A172 (cell line): ENCODE measurements at places on chromosomes 16 and 17.

- peak; percentile 68 for DNase-seq
Observed at GRCh38 chr16:31453255-31454204, 5.8 kb upstream of the ARMC5 start.

GRCh38 chr17:74921026-74921681, 1.9 kb downstream of the USH1G start:
- DNase-seq = no peak

- peak; percentile 75 for DNase-seq
Observed at GRCh38 chr16:31451681-31452351, 7.5 kb upstream of the ARMC5 start.

- no peak for DNase-seq
Observed at GRCh38 chr16:26413780-26414179, 652.9 kb upstream of the C16orf82 start.

GRCh38 chr16:29290631-29291247, 115.8 kb downstream of the NPIPB11 start:
- peak; percentile 98 for DNase-seq

DNA sequence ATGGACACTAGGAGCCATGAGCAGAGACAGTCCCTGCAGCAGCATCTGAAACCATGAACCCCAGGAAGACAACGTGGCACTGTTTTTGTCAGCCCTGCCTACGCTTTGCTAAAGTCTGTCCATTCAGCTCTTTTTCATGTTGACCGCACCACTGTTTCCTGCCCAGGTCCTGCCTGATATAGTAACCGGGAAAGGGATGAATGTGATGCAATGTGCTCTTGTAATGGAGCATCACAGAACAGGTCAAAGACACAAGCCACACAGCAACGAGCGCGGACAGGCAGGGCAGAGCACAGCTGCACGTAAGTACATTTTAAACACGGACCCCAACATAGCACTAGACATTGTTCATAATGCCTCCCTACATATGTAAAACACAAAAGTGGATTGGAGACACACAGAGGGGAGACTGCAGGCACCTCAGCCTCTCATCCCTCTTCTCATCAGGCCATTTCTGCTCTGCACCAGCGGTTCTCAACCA, 16.9 kb upstream of the TNFRSF13B start:
- no peak for DNase-seq

DNA sequence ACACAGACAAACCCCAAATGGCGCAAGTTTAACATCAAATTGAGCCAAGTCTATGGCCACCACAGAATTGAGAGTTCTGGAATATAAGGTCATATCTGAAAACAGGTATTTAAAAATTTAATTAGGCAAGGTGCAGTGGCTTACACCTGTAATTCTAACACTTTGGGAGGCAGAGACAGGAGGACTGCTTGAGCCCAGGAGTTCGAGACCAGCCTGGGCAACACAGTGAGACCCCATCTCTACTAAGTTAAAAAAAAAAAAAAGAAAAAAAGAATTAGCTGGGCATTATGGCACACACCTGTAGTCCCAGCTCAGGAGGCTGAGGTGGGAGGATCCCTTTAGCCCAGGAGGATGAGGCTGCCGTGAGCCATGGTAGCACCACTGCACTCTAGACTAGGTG, 19.1 kb downstream of the NFE2L1 start:
- no peak for DNase-seq

DNA sequence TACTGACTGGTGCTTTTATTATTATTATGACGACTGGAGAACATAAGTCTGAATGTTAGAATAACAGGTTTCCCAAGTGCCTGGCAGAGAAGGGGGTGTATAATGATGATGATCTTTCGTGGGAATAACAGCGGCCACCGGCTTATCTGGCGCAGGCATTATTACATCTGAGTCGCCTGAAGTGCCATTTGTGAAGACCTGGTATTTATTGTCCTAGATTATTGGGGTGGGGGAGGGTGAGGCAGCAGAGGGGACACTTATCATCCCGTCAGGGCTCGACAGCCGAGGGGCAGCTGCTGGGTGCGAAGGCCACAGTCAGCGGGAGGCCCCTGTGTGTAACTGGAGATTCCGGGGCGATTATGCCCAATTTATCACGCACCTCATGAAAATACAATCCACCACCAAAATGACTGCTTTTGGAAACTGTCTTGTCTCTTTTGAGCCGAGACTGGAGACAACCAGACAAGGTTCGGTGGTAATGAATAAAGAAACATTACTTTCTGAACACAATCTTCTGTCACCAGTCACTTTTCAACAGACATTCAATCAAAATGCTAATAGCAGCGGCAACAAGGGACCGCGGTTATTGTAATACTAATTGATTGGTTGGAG, 199.3 kb downstream of the CCDC182 start:
- no peak for DNase-seq

- DNase-seq = peak; percentile 60
Observed at GRCh38 chr17:42101513-42102292, 3.4 kb upstream of the ZNF385C start.

- DNase-seq = no peak
Observed at GRCh38 chr16:27768651-27769272, 218.8 kb downstream of the KATNIP start.

GRCh38 chr17:35740216-35740615, 8.8 kb downstream of the RASL10B start:
- DNase-seq = no peak

GRCh38 chr16:51773071-51773890, 622.2 kb upstream of the SALL1 start:
- no peak for DNase-seq

DNA sequence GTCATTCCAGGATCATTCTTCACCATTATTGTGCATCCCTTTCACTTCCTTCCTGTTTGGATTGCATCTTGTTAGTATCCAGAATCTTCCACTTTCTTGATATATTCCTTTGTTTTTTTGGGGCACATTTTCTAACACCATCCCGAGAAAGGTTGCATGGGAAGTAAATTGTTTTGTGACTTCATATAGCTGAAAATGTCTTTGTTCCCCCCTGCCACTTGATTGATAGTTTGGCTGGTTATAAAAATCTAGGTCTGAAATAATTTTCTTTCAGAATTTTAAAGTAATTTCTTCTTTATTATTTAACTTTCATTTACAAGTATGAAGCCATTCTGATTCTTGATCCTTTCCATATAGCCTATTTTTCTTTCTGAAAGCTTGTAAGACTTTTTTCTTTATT, 32.7 kb downstream of the GAN start:
- no peak for DNase-seq

DNA sequence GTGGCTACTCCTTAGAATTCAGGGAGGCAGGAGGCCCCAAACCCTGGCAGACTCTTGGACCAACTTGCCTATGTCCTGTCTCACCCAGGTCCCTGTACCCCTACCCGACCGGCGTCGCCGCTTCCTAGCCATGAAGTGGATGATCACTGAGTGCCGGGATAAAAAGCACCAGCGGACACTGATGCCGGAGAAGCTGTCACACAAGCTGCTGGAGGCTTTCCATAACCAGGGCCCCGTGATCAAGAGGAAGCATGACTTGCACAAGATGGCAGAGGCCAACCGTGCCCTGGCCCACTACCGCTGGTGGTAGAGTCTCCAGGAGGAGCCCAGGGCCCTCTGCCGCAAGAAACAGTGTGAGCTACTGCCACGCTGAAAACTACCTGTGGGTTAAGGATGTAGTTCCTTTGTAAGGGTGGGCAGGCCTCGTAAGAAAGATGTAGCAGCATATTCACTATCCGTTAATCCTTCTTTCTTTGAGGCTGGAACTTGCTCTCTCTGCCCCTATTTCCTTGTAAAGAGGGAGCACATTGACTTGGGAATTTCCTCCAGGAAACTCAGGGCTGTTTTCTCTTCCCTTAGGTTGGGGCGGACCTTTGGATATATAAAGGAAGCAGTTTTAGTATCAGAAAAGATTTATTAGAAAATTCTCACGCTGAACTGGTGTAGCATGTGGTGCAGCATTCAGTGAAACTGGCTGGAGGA, 4.1 kb downstream of the MRPS7 start:
- DNase-seq = no peak

DNA sequence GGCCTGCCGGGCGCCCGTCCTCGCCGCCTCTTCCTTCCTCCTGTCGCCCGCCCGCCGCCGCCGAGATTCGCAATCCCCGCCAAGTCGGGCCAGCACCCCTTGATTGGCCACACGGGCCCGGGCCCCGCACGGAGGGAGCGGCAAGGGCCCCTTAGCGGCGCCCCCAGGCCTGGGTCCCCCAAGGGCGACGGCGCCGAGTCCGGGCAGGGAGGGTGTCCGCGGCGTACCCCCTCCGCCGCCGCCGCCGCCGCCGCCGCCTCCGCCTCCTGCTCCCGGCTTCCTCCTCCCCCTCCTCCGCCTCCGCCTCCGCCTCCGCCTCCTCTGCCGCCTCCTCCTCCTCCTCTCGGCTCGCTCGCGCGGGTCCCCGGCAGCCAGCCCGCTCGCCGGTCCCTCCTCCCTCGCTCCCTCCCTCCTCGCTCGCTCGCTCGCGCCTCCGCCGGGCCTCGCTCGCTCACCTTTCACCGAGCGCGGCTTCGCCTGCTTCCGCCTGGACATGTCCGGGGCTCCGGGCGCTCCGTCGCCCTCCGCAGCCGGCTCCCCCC, 561 bp downstream of the ZNF423 start:
- peak; percentile 40 for DNase-seq

DNA sequence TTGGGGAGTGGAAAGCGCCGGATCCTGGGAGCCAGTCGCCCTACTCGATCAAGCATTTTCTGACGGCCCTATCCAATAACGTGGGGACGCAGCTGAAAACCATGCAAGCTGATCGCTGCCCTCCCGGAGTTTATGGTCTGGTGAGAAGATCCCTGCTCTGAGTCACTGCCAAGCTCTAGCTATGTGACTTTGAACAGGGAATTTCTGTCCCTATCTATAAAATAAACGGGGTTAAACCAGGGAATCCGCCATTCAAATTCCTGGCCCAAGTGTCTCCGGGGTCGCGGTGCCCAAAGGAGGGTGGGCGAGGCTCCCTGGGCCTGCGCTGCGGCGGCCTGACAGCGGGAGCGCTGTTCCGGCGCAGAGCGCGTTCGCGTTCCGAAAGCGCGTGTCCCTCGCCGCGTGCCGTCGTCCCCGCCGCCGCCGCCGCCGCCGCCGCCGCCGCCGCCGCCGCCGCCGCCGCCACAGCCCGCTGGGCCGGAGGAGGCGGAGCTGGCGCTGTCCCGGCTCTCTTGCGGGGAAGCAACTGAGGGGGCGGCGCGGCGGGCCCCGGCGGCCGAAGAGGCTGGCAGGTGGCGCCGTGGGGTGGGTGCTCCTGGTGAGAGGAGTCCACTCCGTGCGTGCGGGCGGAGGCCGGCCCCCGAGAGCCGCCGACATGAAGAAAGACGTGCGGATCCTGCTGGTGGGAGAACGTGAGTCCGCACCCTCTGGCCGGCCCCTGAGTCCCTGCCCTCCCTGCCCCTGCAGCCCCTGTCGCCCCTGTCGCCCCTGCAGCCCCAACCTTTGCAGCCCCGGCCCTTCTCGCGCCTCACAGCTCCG, at the start of gene RHOT1:
TSS of gene RHOT1 (plus strand) at position 465 of the 819 bp plus-strand sequence. CDS start at position 656, 191 bp downstream.
- DNase-seq = peak; percentile 91

- DNase-seq = no peak
Observed at GRCh38 chr16:8310323-8310722, 280.0 kb downstream of the TMEM114 start.

GRCh38 chr17:71502443-71502842, 618.4 kb upstream of the SOX9 start:
- no peak for DNase-seq

GRCh38 chr17:60661489-60661888, 16.2 kb upstream of the BCAS3 start:
- DNase-seq = no peak

- DNase-seq = no peak
Observed at GRCh38 chr16:57169327-57169726, 16.5 kb downstream of the PSME3IP1 start.

DNA sequence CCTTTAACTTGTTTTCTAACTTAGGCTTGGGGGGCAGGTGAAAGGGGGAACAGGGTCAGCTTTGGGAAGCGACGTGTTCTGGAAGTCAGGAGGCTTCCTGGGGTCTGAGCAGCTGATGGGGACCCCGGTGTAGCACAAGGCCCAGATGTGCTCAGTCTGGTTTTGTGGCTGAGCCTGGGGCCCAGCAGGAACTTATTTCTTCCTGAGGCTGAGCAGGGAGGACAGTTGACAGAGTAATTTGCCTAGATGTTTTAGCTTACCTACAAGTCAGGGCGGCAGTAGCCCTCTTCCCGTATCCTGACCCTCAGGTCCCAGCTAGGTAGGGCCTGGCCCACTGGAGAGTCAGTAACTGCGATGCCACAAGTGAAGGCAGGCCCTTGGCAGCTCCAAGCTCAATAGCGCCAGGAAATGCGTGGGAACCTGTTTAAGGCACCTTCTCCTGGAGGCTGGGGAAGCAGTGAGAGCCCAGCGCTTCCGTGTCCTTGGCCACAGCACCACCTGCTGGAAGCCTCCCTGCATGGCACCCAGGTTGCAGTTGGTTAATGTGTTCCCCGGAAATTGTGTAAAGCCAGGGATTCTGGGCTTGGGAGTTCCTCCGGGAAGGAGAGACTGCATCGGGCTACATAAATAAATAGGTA, 5.2 kb downstream of the CCR7 start:
- peak; percentile 90 for DNase-seq

GRCh38 chr17:40453881-40454612, 10.8 kb downstream of the IGFBP4 start:
- DNase-seq = no peak

DNA sequence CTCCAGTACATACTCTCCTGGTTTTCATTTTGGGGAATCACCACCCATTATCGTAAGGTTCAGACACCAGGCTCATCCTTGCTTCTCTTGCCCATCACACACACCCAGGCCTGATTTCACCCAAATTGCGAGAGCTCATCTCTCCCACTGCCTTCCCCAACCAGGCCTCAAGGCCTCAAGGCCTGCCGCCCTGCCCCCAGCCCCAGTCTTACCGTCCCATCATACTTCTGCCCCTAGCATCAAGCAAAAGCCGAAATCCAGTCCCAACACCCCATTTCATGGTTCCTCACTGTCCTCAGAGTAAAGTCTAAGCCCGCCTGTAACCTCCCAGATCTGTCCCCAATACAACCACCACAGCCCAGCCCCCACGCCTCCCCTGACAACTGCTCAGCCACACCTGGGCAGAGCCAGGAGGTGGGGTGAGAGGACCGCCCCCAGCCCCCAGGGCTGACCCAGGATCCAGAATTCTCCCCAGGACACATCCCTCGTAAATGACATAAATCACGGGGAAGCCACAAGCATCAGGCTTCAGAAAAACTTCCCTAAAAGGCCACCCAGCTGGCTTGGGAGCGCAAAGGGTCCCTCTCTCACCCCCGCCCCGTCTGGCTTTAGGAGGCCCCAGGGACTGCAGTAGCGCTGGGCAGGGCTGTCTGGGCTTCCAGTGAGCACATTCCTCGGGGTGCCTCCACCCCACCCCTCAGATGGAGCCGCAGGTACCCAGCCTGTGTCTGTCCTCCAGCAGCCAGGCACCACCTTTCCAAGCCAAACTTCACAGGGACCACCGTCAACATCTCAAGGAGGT, 9.6 kb upstream of the P2RX1 start:
- no peak for DNase-seq

- DNase-seq = no peak
Observed at GRCh38 chr16:75048054-75048453, 49.2 kb downstream of the ZNRF1 start.

GRCh38 chr16:50736448-50736847, 5.4 kb upstream of the CYLD start:
- DNase-seq = no peak
